Kidney capillary endothelial cell (primary cell): ENCODE measurements at places on chromosomes 1 and 21.
A peak's percentile ranks its signal among the peaks of the same experiment; 100 is the strongest.

GRCh38 chr1:4915154-4915553 lies 260.7 kb downstream of the AJAP1 start:
- no peak for DNase-seq

- no peak for DNase-seq
These were observed 15.4 kb downstream of the TTC39A start for GRCh38 chr1:51314974-51315373.

GRCh38 chr1:151819976-151820623 lies 11.5 kb downstream of the RORC start:
- no peak for DNase-seq

DNA sequence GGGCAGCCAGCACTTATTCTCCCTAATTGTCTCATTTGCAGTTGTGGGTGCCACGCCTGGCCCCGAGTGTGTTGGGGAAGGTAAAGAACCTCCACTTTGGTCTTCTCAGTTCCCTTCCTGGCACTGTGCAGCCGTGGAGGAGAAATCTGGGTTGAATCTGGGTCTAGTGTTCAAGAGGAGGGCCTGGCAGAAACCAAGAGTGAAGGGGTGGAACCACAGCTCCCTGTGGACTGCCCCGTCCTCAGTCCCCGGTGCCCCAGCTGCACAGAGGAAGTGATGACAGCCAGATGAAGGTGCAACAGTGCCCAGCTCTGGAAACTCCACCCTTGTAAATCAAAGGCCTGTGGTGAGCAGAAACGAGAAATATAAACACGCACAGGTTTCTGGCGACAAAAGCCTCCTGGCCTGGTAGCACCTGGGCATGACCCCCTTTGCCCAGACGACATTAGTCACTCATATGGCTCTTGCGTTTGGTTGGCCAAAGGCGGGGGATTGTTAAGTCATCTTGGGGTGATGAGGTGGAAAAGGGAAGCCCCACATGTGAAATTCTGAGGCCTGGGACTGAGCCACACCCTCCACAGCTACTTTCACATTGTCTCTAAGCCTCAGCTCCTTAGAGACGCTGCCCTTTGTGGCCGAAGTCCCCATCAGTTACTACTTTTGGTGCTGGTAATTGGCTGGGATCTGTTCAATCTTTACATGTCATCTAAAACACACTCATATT lies 4.2 kb upstream of the ECE1 start:
- no peak for DNase-seq

DNA sequence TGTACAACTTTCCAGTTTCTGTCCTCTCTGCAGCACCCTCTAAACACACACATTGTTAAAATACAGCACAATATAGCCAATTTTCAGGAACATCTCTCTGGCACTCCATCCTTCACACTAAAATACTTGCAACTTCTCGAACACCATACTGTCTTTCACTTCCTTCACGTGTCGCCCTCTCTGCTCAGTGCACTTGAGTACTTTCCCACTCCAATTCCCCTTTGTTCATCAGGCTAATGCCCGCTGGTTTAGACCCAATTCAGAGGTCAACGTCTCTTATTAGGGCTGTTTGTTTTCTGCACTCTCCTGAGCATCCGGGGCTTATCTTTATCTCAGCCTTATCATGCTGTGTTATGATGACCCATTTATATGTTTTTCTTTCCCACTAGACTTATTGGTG lies 238.2 kb upstream of the SGIP1 start:
- DNase-seq, result no peak

GRCh38 chr21:43204638-43205037 lies 35.8 kb downstream of the CRYAA start:
- DNase-seq, result no peak

- DNase-seq, result no peak
These were observed 6.4 kb upstream of the S100A8 start for GRCh38 chr1:153397051-153397923.

GRCh38 chr1:248417854-248418253 lies 15.0 kb downstream of the OR2T1 start:
- no peak for DNase-seq

DNA sequence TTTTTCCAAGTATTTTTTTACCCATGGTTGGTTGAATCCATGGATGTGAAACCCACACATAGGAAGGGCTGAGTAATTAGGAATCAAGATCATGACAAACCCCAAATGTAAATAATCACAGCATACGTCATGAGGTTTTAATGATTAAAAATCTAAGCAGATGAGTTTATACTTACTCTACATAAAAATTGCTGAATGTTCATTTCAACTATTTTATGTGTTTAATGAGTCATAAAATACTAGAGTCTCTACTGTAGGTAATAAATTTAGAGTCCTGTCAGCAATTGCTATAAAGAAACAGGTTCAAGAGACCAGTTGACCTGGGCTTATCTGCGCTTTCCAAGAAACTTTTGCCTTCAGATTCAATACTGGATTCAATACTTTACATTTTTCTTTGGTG lies 18.2 kb downstream of the CTH start:
- no peak for DNase-seq

- no peak for DNase-seq
These were observed 114.6 kb downstream of the MRPS6 start for GRCh38 chr21:34187935-34188334.

DNA sequence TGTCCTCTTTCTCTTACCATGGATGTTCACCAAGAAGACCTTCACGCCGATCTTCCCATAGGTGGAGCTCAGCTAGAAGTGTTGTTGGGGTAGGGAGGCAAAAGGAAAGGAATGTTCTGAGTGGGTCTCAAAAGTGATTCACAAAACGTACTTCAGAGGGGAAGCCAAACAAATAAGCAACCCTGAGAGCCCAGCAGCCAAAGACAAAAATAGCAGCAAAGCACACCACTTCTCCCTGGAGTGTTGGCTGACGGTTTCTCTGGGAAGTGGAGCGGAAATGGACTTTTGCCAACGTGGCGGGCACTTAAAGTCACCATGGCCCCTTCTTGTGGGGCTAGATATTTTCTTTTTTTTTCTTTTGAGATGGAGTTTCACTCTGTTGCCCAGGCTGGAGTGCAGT lies 23.1 kb downstream of the SLC26A9 start:
- DNase-seq, result peak; percentile 53

- DNase-seq, result no peak
These were observed 3.5 kb downstream of the GRHL3 start for GRCh38 chr1:24322470-24323177.

- DNase-seq, result no peak
These were observed 8.4 kb downstream of the SLC35F3 start for GRCh38 chr1:233912909-233913308.

- DNase-seq, result no peak
These were observed 1.0 kb upstream of the ATP2B4 start for GRCh38 chr1:203625628-203626019.

- no peak for DNase-seq
These were observed 2.0 kb downstream of the GFI1 start for GRCh38 chr1:92484472-92485380.

DNA sequence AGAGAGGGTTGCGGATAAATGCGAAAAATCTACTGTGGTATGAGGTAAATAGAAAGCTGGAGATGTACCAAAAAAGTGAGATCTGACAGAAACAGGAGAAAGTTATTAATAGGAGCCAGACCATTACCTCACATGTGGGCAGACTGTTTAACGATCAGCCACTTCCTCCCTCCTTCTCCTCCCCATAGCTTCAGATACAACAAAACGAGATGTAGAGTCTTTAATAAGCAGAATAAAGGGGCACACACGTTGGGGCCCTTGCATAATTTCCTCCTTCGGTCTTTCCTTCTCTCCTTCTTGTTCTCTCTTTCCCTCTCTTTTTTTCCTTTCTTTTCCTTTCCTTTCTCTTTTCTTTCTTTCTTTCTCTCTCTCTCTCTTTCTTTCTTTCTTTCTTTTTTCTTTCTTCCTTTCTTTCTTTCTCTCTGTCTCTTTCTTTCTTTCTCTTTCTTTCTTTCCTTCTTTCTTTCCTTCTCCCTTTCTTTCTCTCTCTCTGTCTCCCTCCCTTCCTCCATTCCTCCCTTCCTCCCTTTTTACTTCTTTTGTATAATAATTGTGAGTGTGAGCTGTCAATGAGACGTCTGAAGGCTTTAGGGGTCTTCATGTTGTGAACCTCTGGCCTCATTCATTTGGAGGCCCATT lies 242.1 kb downstream of the GRIK1 start:
- no peak for DNase-seq

- no peak for DNase-seq
These were observed 534.3 kb downstream of the PLPP3 start for GRCh38 chr1:56045062-56045461.

DNA sequence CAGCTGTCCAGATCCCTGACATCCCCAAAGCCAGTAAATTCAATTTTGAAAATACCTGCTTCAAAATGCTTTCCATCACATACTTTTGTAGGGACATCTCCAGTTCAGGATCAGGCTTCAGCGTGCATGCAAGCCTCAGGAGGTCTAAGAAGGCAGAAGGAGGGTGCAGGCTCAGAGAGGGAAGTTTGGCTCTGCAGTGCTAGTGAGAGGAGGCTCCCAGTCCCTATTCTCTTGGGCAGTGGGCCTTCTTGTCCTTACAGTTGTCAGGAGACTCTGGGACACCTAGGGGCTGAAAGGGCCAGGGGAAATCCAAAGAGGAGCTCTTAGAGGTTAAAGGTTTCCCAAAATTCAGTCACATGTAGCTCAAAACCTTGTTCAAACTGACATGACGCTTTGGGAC lies 20.1 kb downstream of the ADCY10 start:
- DNase-seq, result no peak

GRCh38 chr1:15656464-15656863 lies 27.7 kb upstream of the PLEKHM2 start:
- no peak for DNase-seq

GRCh38 chr21:31558189-31558961 lies 101.1 kb upstream of the SOD1 start:
- DNase-seq, result peak; percentile 40

DNA sequence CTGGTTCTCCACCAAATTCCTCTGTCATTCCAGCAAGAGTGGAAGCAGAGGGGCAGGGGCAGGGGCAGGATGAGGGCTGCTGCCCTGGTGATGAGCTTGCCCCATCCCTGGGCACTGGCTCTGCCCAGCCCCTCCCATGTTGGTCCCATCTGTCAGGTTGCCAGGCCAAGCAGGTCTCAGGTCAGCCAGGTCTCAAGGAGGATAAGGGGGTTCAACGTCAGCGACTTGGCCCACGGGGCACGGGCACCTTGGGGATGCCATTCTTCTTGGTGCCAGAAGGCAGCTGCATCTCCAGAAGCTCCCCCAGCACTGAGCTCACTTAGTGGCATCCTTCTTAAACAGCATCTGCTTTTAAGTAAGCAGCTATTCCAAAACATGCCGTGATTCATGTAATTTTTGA lies 133.1 kb downstream of the AJAP1 start:
- no peak for DNase-seq

- peak; percentile 10 for DNase-seq
These were observed 724 bp downstream of the DOCK7 start for GRCh38 chr1:62687421-62687902.

- DNase-seq, result no peak
These were observed 80.6 kb downstream of the LBR start for GRCh38 chr1:225347123-225347683.

GRCh38 chr1:17745479-17745955 lies 9.6 kb upstream of the ACTL8 start:
- DNase-seq, result no peak

DNA sequence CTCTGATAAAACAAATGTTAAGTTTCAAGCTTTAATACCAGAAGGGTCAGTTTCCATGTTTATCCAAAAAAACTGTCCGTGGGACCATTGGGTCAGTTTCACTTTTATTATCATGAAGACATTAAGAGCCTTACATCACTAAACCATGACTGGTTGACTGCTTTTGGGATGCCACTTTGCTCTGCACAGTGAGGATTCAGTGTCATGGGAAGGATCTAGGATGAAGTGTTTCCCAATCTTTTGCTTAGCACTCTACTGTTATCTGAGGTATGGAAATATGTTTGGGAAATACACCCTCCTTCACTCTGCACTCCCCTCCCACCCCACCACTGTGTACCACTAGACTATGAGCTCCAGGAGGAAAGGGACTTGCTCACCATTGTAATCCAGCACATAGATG lies 16.3 kb downstream of the RPS6KC1 start:
- DNase-seq, result no peak

DNA sequence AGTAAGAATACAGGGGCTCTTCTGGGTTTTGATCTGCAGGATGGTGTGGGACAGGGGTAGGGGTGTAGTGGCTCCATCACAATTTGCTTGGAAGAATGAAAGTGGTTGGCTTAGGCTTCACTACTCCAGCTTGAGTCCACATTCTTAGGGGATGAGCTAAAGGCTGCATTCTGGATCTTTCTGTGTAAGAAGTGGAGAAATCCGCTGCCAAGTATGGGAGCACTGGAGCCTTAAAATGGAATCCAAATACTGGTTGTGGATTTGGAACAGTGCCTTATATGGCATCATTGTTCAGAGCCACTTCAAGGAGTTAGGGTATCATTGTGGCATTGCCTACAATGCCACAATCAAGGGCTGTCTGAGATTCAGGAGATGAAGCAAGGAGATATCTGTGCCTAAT lies 187.1 kb downstream of the LMO4 start:
- no peak for DNase-seq

- DNase-seq, result no peak
These were observed 1.1 kb downstream of the PERM1 start for GRCh38 chr1:980602-981395.

DNA sequence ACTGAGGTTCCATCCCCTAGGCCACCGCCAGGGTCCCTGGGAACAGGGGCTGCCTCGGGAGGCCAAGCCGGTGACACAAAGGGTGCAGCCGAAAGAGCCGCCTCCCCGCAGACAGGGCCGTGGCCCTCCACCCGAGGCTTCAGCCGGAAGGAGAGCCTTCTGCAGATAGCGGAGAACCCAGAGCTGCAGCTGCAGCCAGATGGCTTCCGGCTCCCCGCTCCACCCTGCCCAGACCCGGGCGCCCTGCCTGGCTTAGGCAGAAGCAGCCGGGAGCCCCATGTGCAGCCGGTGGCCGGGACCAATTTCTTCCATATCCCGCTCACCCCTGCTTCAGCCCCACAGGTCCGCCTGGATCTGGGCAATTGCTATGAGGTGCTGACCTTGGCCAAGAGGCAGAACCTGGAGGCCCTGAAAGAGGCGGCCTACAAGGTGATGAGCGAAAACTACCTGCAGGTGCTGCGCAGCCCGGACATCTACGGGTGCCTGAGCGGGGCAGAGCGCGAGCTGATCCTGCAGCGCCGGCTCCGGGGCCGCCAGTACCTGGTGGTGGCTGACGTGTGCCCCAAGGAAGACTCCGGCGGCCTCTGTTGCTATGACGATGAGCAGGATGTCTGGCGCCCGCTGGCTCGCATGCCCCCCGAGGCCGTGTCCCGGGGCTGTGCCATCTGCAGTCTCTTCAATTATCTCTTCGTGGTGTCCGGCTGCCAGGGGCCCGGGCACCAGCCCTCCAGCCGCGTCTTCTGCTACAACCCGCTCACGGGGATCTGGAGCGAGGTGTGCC lies 1.4 kb downstream of the KLHDC7A start:
- no peak for DNase-seq

GRCh38 chr1:115192200-115192767 lies 103.0 kb upstream of the TSPAN2 start:
- no peak for DNase-seq
